Jurkat, Clone E6-1 (cell line): ENCODE measurements at places on chromosomes 7 and 10.

DNA sequence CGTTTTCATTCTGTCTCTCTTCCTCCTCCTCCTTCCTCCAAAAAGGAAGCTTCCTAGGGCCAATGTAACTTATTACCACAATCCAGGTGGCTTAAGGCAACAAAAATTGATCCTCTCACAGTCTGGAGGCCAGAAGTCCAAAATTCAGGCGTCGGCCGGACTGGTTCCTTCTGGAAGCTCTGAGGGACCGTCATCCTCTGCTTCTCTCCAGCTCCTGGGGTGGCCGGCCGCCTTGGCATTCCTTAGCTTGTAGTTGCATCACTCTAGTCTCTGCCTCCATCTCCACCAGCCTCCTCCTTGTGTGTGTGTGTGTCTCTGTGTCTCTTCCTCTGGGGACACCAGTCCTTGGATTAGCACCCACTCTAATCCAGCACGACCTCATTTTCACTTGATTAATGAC, 89.0 kb upstream of the NPTX2 start:
- no peak for DNase-seq

DNA sequence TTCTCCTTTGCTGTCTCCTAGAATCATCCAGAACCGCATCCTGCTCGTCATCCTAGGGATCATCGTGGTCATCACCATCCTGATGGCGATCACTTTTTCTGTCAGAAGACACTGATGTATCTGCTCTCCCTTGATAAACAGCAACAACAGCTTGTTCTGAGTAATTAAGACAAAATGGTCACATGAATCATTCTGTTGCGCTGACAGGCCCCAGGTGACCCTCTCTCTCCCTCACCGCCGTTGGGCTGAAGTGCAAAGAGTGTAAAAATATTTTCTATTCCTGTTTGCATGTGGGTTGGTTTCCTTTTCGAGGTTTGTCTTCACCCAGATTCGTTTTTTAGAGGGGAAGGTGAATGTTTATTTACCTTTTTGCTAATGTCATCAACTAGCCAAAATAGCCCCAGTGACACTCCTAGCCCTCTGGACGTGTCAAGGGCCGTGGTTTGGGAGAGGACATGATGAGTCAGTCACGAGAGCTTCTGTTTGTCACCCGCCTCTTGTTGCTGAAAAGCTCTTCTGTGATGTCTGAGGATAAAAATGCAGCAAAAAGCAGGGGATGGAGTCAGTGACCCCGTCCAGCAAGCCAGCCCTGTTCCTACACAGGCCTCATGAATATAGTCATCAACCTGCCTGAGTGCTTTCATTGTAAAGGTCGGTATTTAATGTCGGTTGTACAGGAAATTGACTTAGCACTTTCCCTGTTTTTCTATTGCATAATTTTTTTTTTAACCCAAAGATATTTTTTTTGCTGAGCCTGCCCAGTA, 134.6 kb upstream of the TCF7L2 start:
- DNase-seq: no peak

- DNase-seq: no peak
These were observed 160.7 kb downstream of the MAD1L1 start for GRCh38 chr7:2072042-2072441.

GRCh38 chr10:3491571-3491970, 293.4 kb downstream of the KLF6 start:
- DNase-seq: no peak

GRCh38 chr10:103648636-103649532, 155.4 kb downstream of the NEURL1 start:
- no peak for DNase-seq

DNA sequence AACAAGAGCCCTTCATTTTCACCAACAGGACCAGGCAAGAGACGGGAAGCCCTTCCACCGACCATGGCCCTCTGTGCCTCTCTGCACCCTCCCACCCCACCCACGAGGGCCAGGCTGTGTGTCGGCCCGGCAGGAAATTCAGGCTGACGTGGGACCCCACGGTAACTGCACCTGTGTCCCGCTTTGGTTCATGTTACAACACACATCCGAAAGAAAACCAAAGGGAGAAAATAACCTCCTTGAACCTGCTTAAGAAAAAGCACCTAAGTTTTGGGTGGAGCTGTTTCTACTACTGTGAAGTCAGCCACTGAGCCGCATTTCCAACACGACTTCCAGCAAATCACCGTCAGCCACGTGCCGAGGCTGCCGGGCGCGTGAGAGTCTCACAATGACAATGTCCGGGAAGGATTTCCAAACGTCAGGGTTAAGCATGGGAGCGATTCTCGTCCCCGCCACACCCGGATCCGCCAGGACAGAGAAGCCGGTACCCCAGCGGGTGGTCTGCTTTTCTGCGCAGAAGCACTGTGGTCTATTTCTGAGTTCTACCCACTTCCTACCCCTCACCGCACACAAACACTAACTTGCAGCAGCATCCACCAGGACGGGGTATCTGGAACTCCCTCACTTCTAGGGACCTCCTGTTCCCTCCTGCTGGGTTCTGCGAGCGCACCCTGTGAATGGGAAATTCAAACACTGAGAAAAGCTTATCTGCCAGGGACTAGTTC, 36.6 kb downstream of the AMZ1 start:
- DNase-seq: no peak

DNA sequence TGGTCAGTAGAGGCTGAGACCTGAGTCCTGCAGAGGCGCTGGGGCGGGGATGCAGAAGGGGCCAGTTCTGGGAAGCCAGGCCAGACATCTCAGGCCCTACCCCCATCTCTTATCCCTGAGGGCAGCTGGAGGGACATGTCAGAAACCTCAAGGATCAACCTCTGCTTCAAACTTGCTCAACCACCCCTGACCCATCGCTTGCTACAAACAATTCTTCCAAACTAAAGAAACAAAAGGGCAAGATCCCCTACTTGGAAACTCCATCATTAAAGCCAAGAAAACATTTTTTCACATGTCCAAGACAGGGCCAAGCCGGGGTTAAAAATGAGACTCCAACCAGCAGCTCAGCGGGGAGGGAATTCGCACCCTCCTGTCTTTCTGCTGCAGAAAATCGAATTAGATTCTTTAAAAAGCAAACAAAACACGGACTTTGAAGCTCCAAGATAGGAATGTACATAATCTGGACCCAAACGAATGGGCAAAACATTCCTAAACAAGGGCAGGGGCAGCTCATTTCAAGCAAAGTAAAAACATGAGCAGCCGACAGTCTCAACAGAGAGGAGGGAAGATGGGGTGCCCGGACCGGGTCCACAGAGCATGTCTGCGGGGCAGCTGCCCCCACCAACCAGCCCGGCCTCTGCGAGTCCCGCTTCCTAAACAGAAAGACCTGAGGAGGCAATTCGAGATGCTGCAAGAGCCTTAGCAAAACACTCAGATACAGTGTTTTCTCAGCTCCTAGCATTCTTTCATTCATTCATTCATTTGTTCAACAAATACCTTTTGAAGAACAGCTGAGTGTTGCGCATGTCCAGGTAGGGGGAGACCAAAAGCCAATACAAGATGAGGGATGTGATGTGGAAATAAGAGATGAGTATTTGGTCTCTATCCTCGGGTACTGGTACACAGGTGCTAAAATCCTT, 44.8 kb downstream of the CHST15 start:
- DNase-seq: no peak

DNA sequence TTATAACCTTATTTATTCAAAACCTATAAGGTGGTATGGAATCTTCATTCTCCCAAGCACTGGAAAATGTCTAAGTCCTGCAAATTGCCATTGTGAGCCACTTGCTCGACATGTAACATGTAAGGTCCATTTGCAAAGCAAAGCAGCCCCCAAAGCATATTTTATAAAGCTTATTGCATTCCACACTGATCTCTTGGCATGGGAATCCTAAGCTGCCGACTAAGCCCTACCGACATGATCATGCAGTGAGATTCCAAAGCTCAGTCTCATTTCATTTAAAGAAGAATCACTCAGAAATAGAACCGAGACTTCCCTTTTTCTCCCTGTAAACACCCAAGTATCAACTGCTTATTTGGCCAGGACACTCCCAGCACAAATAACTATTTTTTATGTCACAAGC, 333.4 kb upstream of the MYO3A start:
- DNase-seq: no peak

- no peak for DNase-seq
These were observed 325.0 kb downstream of the PLXNA4 start for GRCh38 chr7:132251327-132251659.

DNA sequence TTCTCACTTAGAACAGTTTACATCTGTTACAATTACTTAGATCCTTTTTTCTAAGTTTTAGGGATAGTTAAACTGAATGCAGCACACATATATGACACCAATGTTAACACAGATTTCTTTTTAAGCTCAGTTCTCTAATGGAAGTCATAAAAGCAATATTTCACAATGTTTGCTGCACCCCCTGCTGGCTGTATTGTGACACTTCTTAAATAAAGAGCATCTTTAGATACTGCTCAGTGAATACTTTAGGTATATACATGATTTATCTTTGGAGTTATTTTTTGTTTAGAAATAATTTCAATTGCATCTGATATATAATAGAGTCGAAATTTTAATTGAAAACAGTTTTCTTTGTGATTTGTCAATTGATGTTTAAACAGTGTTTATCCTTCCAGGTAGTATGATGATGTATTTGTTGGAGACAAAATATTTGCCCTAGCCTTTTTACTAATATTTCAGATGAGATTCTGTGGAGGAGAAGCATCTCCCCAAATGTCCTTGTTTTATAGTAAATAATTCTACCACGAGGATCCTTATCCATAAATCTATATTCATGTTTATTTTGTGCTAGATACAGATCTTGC, 174.4 kb downstream of the ST7 start:
- DNase-seq: peak; percentile 56

DNA sequence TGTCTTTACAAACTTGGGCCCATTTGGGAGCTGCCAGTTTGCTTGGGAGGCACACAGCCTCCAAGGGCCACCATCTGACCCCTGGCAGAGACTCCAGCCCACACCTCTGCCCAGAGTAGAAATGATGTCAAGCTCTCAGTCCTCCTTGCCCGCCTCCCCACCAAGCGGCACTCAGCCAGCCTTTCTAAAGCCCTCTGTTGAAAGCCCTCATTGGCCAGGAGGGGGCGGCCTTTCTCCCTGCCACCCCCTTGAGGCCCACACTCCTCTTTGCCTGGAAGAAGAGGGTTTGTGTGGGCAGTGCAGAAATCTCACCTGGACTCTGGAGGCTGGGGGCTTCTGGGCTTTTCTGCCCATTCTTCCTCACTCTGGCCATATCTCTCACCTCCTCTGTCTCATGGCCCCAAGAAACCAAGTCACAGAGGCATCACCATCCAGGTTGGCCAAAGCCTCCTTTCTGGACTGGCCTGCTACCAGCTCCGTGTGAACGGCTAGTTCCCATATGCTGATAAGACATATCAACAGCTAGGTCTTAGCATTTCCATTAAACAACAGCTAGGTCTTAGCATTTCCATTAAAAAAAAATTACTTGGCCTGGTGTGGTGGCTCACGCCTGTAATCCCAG, 36.1 kb downstream of the UBTD1 start:
- DNase-seq: no peak

- no peak for DNase-seq
These were observed 13.9 kb downstream of the PIP4K2A start for GRCh38 chr10:22700489-22700888.

DNA sequence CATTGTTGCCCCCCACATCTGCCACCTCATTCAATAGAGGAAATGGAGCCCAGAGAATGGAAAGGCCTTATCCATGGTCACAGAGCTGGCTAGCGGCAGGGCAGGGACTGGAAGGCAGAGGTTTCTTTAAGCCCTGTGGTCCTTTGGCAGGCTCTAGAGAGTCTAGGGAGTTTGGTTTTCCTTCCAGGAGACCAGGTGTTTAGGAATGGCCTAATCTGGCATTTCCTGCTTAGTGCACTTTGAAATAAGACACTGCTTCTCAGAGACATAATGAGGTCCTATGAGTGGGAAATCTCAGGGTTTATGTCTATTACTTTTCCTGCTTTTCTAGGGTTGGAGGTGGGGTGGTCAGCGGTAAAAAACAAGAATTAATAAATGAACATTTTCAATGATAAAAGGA, 6.1 kb downstream of the MARVELD1 start:
- DNase-seq: no peak

- no peak for DNase-seq
These were observed 51.9 kb downstream of the IKZF1 start for GRCh38 chr7:50356212-50356944.

- no peak for DNase-seq
These were observed 371.1 kb downstream of the PRPF18 start for GRCh38 chr10:13957856-13958255.

DNA sequence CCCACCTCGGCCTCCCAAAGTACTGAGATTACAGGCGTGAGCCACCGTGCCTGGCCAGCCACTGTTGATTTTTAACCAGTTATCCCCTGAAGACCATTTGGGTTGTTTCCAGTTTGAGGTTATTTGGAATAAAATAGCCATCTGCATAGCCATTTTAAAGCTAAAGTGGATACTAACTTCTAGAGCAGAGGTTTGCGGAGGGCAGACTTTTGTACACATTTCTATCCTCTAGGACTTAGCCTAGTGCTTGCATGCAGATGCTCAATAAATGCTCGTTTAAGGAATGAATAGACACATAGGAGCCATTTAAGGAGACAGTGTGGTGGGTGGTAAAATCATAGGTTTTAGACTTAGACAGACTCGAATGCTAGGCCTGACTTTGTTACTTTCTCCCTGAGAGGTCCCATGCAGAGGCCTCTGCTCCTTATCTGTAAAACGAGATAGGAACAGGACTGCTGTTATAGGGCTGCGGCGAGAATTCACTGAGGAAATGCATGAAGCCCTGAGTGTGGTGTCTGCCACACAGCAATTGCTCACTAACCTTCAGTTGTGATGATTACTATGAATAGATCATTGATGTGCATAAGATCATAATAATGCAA, 75.9 kb downstream of the PFKFB3 start:
- DNase-seq: no peak

- DNase-seq: no peak
These were observed 102.1 kb downstream of the POLL start for GRCh38 chr10:101485681-101486554.

DNA sequence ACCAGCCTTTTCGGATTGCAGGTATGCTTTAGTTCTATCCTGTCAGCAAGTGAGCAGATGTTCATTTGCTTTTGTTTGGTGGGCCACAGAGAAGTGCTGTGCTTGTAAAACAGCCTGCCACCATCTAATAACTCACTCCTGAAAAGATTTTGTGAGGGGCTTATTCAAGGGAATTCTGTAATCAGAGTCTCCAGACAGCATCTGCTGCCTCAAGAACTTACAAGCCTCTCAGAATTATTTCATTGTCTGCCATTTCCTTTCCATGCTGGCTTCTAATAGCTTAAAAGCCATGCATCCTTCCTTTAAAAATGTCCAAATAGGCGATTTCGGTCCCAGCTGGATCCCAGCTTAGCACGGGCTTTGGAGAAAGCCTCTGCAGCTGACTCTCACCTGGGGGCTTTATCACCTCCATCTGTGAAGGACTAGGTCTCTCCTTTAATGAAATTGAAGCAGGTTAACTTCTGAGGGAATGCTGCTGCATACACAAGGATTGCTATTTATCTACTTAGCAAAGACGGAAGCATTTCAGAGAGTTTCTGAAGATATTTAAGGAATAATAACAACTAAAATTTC, 48.0 kb downstream of the MALRD1 start:
- no peak for DNase-seq

GRCh38 chr10:90591629-90592028, 266.2 kb downstream of the HTR7 start:
- DNase-seq: no peak

GRCh38 chr10:93904901-93905300, 11.1 kb downstream of the SLC35G1 start:
- no peak for DNase-seq
